ENCODE measurements at places on chromosomes 5 and 9.

GRCh38 chr5:126682856-126683255 lies 82.1 kb downstream of the PHAX start:
- DNase-seq: no peak

DNA sequence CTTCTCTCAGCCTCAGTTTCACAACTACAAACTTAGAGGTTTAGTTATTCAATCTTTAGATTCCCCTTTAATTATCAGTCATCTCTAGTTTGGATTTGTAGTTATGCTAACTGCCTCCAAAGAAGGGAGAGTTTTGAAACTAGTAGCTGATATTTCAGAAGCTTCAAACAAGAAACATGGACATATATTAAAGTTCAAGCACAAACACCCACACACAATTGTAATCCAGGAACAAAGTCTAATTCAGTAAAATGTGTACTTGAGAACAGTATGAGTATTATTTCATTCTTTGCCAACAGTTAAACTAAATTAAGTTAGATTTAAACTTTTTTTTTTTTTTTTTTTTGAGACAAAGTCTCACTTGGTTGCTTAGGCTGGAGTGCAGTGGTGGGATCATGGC lies 71.2 kb upstream of the ABCA1 start:
- no peak for DNase-seq

- no peak for DNase-seq
Measured at GRCh38 chr5:160167624-160168165, 48.4 kb upstream of the PWWP2A start.

DNA sequence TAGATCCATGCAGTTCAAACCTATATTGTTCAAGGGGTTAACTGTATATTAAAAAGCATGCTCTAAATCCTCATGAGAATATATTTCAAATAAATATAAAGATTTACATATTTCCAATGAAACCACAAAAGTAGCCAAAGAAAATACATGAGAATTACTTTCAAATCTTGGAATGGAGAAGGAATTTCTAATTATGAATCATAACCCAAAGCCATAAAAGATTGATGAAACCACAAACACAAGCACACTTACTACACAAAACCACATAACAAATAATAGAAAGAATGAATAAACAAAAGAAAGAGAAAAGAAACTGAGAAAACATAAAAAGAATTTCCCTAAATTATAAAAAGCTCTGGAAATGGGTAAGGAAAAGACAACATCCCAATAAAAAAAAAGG lies 16.0 kb downstream of the ERP44 start:
- DNase-seq: no peak

GRCh38 chr5:2864515-2865105 lies 113.1 kb upstream of the IRX2 start:
- DNase-seq: no peak

DNA sequence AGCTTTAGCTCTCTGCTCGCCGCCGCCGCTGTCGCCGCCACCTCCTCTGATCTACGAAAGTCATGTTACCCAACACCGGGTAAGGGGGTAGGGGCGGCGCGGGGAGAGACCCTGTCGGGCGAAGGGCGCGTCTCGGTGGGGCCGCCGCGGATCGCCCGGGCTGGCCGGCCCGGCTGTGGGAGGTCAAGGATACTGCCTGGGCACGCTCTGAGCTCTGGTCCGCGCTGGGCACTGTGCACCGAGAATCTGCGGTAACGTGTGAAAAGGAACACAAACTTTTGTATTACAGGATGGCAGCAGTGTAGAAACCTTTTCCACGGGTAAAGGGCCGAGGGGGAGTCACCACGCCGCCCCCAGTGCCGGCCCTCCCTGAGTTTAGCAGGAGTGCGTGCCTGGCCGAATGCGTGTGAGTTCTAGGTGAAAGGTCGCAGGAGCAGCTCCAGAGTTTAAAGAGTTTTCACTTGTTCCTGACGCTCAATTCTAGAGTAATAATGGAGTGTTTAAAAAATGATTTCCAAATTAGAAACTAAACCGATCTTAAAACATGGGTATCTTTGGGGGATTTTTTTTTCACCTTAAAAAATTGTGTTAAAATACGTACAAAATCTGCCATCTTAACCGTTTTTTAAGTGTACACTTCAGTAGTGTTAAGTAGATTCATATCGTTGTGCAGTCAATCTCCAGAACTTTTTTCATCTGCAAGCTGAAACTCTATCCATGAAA lies at the start of gene HSDL2:
TSS of gene HSDL2 (plus strand) at position 7 of the 723 bp plus-strand sequence. CDS start at position 63, 56 bp downstream.
- DNase-seq: no peak

DNA sequence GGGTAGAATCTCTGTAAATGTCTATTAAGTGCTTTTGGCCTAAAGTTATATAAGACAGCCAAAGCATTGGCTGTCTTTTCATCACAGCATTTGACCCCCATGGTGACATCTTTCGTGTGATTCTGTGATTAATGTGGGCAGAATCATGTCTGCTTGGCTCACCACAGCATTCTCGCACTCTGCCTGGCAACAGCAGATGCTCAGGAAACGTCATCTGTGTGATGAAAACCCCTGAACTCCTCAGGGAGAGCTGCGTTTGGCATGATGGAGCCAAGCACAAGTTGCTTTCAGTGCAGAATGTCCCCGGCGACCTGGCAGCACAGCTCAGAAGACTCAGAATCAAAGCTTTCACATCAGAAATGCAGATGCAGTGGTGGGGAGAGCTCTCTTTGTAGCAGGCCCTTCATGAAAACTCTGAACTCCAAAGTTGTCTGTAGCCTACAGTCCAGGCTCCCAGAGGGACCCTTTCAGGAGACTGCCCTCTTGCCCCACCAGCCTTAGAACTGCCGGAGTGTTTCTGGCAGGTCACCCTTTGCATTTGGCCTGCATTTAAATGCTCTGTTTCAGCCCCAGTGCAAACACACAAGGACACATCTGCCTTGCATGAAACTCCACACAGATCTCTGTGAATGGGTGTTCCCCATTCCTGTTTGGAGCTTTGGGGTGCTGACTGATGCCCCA lies 155.6 kb upstream of the PANK3 start:
- no peak for DNase-seq

GRCh38 chr5:170885809-170886208 lies 24.0 kb downstream of the RANBP17 start:
- DNase-seq: no peak

GRCh38 chr5:105821800-105822199 lies 1848.9 kb downstream of the EFNA5 start:
- DNase-seq: no peak

DNA sequence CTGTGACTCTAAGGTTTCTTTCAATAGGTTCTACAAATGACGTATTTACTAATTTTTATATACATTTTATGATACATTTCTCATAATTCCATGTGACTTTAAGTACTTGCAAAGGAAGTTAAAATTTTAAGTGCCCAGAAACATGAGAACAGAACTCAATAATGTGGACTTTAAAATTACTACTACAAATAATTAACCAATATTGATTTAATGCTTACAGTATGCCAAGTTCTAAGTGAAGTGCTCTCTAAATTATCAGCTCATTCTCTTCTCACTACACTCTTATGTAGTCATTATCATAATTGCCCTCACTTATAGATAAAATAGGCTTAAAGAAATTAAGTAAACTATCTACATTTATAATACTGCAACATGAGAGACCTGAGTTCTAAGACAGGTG lies 1690.7 kb upstream of the CDH9 start:
- no peak for DNase-seq

DNA sequence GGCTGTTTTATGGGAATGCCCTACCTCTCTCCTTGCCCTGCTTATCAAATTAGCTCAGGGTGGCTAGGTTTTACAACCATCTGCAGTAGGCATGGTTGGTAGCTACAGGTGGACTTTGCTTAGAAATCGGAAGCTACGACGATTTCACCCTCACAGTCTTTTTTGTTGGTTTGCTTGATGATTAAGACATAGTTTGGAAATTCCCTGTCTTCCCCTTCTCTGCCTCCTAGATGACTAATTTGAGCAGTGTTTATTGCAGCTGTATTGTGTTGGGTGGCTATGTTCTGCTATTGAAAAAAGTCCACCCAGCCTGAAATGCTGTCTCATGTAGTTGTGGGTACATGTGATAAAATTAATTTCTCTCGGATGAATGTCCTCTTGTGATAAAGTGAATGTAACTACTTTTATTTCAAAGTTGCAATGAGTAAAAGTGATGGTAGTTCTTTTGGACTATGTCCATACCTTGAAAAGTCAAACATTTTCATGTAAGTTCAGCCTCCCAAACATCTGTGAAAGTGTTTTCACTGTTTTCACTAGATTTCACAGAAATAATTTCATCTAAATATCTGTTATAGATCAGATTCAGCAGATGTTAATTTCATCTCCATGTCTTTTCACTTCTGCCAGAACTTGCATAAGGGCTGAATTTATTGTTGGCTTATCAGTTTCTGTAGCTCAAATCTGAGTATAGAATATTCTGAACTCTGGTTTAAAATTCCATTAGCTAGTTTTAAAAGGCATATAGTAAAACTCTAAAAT lies 37.3 kb upstream of the FYB1 start:
- DNase-seq: no peak

DNA sequence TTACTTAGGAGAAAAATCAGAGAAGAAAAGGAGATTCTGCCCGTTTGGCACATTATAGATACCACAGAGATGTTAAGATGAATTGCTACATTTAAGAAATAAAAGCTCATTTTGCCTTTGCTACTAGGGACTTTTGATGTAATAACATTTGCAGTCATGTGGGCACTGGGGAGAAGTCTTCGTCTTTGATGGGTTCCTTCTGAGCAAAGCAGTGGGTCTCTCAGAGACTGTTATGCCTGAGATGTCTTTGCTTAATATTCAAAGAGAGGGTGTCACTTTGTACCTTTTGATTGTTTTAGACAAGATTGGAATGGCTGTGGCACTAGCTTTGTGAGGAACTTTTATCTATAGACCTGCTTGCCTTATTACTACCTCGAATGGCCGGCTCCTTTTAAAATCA lies 25.0 kb downstream of the SLC25A25 start:
- DNase-seq: no peak

DNA sequence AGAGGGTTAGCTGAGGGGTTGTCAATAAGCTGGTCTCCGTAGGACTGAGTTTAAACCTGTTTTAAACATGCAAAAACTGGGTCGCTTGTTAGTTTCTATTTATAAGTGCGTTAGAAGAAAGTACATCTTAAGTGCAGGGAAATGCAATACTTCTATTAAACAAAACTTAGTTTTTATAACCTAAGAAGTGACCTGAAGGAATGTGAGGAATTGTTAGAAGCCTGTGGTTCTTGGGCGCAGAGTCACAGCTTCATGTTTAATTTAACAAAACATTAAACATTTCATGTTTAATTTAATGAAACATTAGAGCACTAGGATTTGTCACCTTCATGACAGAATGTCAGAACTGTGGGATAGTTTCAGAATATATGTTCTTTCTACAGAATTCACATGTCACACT lies 469.2 kb upstream of the WWC1 start:
- no peak for DNase-seq

- no peak for DNase-seq
Measured at GRCh38 chr5:125552486-125552885, 806.0 kb upstream of the ZNF608 start.

DNA sequence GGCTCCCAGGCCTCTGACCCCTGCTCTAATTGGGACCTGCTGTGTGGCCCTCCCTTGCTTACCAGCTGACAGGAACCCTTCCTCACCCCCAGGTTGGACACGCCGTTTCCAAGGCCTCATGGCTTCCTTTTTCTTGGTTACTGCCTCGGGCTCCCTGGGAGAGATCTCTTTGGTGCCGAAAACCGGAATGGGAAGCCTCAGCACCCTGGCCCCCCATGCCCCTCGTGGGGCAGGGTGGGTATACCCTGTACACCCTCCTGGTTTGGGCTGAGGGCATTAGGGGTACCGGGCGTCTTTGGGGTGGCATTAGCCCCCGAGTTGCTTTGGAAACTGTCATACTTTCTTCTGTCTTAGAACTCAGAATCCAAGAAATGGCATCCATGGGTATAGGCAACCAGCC lies 10.1 kb upstream of the LRRC14B start:
- no peak for DNase-seq

DNA sequence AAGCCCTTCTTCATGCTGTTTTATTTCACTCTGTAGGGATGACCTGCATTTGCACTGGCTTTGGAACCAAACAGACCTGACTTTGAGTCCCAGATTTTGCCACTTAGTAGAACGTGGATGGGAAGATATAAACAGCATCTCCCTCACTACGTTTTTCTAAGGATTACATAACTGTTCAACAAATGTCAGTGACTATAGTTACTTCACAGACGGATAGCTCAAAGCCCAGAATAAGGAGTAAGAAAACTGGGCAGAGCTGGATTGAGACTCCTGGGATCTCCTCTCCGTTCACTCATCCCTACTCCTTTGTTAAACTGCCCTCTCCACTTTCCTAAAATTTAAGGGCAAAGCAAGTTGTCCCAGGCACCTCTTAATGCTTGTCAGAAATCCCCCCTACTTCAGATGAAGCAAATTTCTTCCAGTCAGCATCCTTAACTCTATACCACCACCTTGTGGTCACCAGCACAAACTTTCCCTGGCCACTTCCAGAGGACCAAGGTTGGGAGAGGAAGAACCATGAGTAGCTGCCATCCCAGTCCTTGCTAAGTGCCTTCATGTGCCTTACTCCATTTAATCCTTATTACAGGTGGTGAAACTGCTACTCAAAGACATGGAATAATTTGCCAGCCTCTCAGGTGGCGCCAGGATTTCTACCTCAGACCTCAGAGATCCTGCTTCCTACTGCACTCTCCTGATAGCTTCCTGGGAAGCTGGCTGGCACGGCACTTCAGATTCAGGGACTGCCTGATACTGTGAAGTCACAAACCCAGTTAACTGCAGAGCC lies 38.4 kb downstream of the EGR1 start:
- no peak for DNase-seq

DNA sequence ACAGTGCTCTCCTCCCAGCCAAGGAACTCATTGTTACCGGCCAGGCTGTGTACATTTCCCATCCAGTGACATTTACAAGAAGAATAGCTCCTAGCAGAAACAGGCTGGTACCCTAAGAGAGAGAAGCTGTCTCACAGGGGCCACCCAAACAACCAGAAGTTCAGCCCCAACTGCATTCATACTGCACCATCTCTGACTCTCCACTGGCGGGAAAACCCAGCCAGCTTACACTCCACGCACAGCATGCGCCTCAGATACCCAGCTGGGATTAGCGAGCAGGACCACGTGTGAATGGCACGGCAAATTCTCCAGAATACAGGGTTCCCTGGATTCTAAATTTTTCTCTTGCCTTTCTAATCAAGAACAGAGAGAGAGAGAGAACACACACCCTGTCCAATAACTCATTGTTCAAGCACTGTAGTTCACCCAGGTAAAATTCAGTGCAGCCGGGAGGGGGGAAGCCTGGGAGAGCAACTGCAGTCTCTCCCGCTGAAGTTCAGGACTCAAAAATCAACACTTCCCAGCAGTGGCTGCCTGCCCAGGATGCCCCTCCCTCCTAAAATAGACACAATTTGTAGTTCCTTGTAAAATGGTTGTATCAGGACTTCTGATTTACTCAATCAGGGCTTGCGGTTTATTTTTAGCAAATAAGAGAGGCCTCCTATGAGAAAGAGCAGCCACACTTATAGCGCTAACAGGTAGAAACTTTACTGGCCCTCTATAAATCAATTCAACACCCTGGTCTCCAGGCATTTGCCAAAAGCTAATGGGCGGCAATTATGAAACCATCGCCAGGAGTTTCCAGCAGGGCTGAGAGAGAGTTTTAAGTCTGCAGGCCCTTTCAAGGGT lies 2.2 kb downstream of the COL23A1 start:
- no peak for DNase-seq
